ENCODE measurements at places on chromosomes 2 and 18.
A peak's percentile ranks its signal among the peaks of the same experiment; 100 is the strongest.

- no peaks in the 10 kb centered on the region for H3K4me1 ChIP-seq
- H3K27ac ChIP-seq = no peak overlapping the region
- no peak overlapping the region for H3K4me3 ChIP-seq
- no peaks in the 10 kb centered on the region for H3K36me3 ChIP-seq
- no peak for DNase-seq
These were observed 893.4 kb downstream of the CPS1 start for GRCh38 chr2:211449819-211450218.

DNA sequence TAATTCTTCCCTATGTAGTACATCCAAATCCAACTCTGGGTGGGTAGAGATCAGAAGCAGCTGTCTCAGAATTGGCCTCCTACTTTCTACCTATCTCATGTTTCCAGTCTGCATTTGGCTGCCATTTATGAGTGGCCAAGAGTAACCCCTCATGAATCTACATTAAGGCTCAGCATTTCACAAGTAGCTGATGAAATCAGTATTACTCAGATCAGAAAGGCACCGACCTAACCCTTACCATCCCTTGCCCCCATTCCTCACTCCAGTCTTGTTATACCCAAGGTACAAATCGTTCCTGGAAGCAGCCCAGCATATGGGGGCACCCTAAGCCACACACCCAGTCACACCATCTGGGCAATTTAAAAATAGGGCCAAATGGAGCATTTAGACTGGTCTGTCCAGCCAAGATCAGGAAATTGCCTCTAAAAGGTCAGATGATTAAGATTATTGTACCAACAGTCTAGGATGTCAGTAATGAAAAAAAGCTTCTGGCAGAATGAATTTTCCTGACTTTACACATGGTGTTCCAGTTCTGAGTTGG is 37.1 kb downstream of the CD28 start:
- no peaks in the 10 kb centered on the region for H3K36me3 ChIP-seq
- H3K4me1 ChIP-seq = peaks cover 13% of the 10 kb centered on the region
- H3K27me3 ChIP-seq = no peaks in the 10 kb centered on the region
- no peak overlapping the region for H3K27ac ChIP-seq
- no peak overlapping the region for H3K4me3 ChIP-seq

- no peaks in the 10 kb centered on the region for H3K4me1 ChIP-seq
- DNase-seq = no peak
- no peak overlapping the region for H3K4me3 ChIP-seq
- no peak overlapping the region for H3K27ac ChIP-seq
These were observed 55.0 kb upstream of the DAPL1 start for GRCh38 chr2:158740127-158740526.

GRCh38 chr18:4254840-4255239 is 200.3 kb downstream of the DLGAP1 start:
- no peak overlapping the region for H3K4me3 ChIP-seq
- no peak for DNase-seq
- no peaks in the 10 kb centered on the region for H3K27me3 ChIP-seq

- no peak overlapping the region for H3K27ac ChIP-seq
- H3K4me1 ChIP-seq = no peaks in the 10 kb centered on the region
- no peaks in the 10 kb centered on the region for H3K36me3 ChIP-seq
- H3K4me3 ChIP-seq = no peak overlapping the region
These were observed 22.5 kb downstream of the C1QL2 start for GRCh38 chr2:119136093-119136492.

DNA sequence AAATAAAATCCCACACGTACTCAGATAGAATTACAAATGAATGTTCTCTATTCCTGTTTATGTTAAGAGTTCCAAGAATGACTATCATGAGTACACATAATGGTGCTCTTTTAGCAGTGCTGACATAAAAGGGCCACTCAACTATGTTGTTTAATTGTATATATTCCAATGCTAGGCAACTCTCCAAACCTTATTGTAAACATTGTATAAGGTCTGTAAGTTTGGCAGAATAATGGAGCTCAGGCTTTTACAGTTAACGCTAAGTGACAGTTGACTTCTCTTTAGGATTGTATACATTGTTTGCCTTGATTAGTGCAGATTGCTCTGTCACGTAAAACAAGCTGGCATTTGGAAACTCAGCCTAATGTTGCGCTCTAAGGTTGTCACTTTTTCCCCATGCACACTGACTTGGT is 20.8 kb downstream of the RBMS1 start:
- peaks cover 12% of the 10 kb centered on the region for H3K4me1 ChIP-seq
- no peak for DNase-seq
- H3K27ac ChIP-seq = no peak overlapping the region
- no peaks in the 10 kb centered on the region for H3K36me3 ChIP-seq
- H3K27me3 ChIP-seq = no peaks in the 10 kb centered on the region

GRCh38 chr18:50089702-50090101 is 105.2 kb downstream of the MYO5B start:
- no peaks in the 10 kb centered on the region for H3K36me3 ChIP-seq
- no peak for DNase-seq
- H3K4me3 ChIP-seq = no peak overlapping the region
- H3K4me1 ChIP-seq = peaks cover 8% of the 10 kb centered on the region
- H3K27me3 ChIP-seq = no peaks in the 10 kb centered on the region

- no peak overlapping the region for H3K4me3 ChIP-seq
- H3K27ac ChIP-seq = no peak overlapping the region
- H3K36me3 ChIP-seq = no peaks in the 10 kb centered on the region
- no peaks in the 10 kb centered on the region for H3K4me1 ChIP-seq
- DNase-seq = no peak
These were observed 118.2 kb upstream of the NOL4 start for GRCh38 chr18:34342960-34343359.

GRCh38 chr2:166651080-166651675 is 157.1 kb upstream of the SCN7A start:
- no peak overlapping the region for H3K27ac ChIP-seq
- H3K4me3 ChIP-seq = no peak overlapping the region
- H3K4me1 ChIP-seq = no peaks in the 10 kb centered on the region
- no peaks in the 10 kb centered on the region for H3K36me3 ChIP-seq
- H3K27me3 ChIP-seq = no peaks in the 10 kb centered on the region

GRCh38 chr2:69366-70344 is 23.4 kb upstream of the FAM110C start:
- peaks cover 13% of the 10 kb centered on the region for H3K27me3 ChIP-seq
- no peak overlapping the region for H3K27ac ChIP-seq
- no peaks in the 10 kb centered on the region for H3K4me1 ChIP-seq
- H3K36me3 ChIP-seq = no peaks in the 10 kb centered on the region
- no peak for DNase-seq
- H3K4me3 ChIP-seq = no peak overlapping the region

GRCh38 chr2:73284296-73285158 is at the start of gene FBXO41:
Gene FBXO41, minus strand, starts transcription at chr2:73284478. Its CDS starts 14,848 bp downstream, at chr2:73269630.
- no peak for DNase-seq
- H3K36me3 ChIP-seq = no peaks in the 10 kb centered on the region
- no peaks in the 10 kb centered on the region for H3K27me3 ChIP-seq
- no peak within 1 kb of the TSS for H3K27ac ChIP-seq
- peak within 1 kb of the TSS; percentile 60 for H3K4me3 ChIP-seq
- H3K4me1 ChIP-seq = peaks cover 15% of the 10 kb centered on the region

- H3K27ac ChIP-seq = peak overlapping the region; percentile 51
- H3K36me3 ChIP-seq = no peaks in the 10 kb centered on the region
- no peaks in the 10 kb centered on the region for H3K4me1 ChIP-seq
- no peak for DNase-seq
These were observed 139.6 kb downstream of the MYO1B start for GRCh38 chr2:191384829-191385228.

DNA sequence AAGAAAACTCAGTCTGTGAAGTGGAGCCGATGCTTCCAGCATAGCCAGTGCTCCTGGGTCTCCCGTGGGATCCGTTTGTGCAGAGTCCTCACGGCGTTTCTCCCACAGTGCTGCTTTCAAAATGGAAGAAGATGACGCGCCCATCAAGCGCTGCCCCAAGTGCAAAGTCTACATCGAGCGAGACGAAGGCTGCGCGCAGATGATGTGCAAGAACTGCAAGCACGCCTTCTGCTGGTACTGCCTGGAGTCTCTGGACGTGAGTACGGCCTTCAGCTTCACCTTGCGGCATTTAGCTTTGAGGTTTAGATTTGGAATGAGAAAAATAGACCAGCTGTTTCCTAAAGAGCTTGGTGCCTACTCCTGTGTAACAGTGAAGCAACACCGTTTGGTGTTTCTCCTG is 107.0 kb downstream of the RNF144A start:
- H3K27me3 ChIP-seq = no peaks in the 10 kb centered on the region
- H3K4me3 ChIP-seq = no peak overlapping the region
- no peaks in the 10 kb centered on the region for H3K36me3 ChIP-seq
- H3K4me1 ChIP-seq = no peaks in the 10 kb centered on the region

- no peak overlapping the region for H3K4me3 ChIP-seq
- H3K27ac ChIP-seq = no peak overlapping the region
- peaks cover 5% of the 10 kb centered on the region for H3K36me3 ChIP-seq
- DNase-seq = no peak
These were observed 10.1 kb downstream of the HDAC4 start for GRCh38 chr2:239390546-239391285.

- H3K4me1 ChIP-seq = peaks cover 6% of the 10 kb centered on the region
- H3K36me3 ChIP-seq = no peaks in the 10 kb centered on the region
- H3K27ac ChIP-seq = no peak overlapping the region
- no peaks in the 10 kb centered on the region for H3K27me3 ChIP-seq
- no peak overlapping the region for H3K4me3 ChIP-seq
These were observed 72.6 kb upstream of the THUMPD2 start for GRCh38 chr2:39851651-39852110.

DNA sequence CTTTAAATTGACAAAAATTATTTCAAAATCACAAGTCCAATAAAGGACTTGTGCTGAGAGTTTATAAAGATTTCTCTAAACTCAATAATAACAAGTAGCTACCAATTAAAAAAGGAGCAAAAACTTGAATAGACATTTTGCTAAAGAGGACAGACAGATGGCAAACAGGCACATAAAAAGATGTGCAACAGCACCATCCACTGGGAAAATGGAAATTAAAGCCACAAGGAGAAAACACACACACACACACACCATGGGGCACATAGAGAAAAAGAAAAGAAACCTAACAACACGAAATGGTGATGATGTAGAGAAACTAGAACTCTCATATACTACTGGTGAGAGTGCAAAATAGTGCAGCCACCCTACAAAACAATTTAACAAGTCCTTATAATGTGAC is 12.6 kb upstream of the SLC9A4 start:
- H3K27me3 ChIP-seq = no peaks in the 10 kb centered on the region
- no peak overlapping the region for H3K4me3 ChIP-seq
- H3K36me3 ChIP-seq = no peaks in the 10 kb centered on the region

- H3K36me3 ChIP-seq = no peaks in the 10 kb centered on the region
- H3K4me1 ChIP-seq = peaks cover 5% of the 10 kb centered on the region
- DNase-seq = no peak
- H3K27me3 ChIP-seq = no peaks in the 10 kb centered on the region
- H3K27ac ChIP-seq = no peak overlapping the region
These were observed 9.3 kb downstream of the TSHZ1 start for GRCh38 chr18:75219745-75220375.

GRCh38 chr2:119224391-119225104 is 914 bp downstream of the STEAP3 start:
- no peaks in the 10 kb centered on the region for H3K36me3 ChIP-seq
- peak overlapping the region; percentile 27 for H3K27ac ChIP-seq
- no peak for DNase-seq

DNA sequence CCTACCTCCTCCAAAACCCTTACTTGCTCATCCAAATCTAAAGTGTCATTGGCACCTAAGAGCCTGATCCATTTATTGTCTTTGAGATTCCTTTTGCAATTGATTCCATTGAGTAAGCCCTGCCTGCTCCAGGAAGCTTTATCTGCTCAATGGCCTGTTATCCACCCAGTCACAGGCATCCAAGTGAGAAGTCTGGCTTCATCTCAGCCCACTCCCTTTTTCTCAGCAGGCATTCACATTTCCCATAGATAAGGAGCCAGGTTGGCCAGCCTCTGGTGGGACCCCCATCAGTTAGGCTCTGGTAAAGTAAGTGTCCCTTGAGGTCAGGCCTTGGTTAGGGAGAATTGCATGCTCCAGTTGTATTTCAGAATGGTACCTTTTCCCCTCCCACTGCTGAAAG is 396.2 kb upstream of the ST6GAL2 start:
- no peak overlapping the region for H3K27ac ChIP-seq

DNA sequence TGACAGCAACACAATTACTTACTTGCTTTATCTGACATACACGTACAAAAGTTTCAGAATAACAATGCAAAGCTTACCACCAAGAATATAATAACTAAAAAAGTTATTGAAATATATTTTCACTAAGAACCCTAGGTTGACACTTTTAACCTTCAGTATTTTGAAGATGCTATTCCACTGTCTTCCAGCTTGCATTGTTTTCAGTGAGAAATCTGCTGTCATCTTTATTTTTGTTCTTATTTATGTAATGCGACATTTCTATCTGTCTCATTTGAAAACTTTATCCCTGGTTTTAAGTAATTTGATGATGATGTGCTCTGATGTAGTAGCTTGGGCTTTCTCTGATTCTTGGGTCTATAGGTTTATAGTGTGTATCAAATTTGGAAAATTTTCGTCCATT is 165.0 kb upstream of the SMIM21 start:
- H3K36me3 ChIP-seq = no peaks in the 10 kb centered on the region
- H3K4me3 ChIP-seq = no peak overlapping the region
- H3K27me3 ChIP-seq = no peaks in the 10 kb centered on the region

DNA sequence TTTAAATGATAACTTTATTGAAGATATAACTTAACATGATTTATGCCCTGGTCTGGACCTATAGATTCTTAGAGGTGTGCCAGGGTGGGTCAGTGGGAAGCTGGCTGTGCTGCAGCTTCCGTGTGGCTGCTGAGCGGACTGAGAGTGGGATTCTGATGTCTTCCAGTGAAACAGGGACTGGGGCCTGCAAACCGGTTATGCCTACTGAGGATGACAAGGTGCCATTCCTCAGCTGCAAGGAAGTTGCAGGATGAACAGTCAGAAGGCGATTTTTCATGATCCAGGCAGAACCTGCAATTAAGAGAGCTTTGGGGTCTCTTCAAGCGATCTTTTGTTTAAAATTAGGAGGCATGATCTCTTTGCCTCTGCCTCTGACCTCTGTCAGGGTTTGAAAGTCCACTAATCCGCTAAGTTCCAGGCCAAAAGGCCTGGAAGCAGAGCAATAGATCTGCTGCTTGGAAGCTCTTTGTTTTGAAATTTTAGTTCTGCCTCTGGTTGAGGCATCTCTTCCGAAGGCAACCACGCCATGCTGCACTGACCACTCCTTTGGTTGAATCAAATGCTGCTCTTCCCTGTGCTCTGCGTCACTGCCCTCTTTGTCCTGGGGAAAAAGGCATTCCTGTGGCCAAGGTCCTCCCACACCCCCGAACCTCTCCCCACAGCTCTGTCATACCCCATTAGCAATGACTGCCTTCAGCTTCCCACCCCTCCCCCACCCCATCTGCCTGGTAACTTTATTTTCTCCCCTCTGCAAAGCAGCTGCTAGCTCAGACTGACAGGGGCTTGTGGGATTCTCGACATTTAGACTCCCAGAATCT is 2.0 kb downstream of the TMEM169 start:
- H3K27ac ChIP-seq = no peak overlapping the region
- H3K4me3 ChIP-seq = no peak overlapping the region
- no peaks in the 10 kb centered on the region for H3K27me3 ChIP-seq
- H3K36me3 ChIP-seq = no peaks in the 10 kb centered on the region
- no peak for DNase-seq
